ENCODE measurements at places on chromosomes 5 and 9.

DNA sequence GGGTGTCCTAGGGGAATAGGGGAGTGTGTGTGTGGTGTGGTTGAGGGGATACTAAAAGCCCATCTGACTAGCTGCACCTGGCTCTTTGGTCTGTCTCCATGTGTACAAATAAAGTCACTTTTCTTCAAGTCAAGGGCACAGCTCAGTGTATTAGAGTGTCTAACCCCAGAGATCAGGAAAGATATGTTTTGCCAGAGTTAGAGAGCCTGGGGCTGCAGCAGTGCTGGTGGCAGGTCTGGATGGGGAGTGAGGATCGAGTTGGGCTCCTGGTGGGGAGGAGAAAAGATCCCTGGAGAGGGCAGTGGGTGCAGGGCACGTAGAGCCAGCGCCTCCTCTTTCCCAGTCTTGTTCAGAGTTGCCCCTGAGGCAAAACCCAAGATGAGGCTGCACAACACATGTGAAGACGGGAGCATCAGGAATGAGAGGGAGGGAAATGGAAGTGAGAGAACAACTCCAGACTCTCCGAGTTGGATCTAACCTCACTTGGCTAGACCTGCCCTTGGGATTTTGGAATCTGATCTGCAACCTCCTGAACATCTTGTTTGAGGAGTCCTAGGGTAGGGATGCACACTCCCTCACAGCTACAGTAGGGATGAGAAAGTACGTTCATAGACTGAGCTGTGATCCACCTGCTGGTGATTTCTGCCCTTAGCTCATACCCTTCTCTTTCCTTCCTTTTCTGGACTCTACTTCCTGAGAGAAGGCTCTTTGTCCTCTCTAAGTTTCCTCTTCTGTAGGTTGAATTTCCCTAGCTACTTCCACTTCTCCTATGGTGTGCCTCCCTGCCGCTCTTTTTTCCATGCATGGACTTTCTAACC is 309.9 kb downstream of the ZSWIM6 start:
- no peak for DNase-seq

GRCh38 chr5:22926574-22926973 is 73.4 kb upstream of the CDH12 start:
- DNase-seq, result no peak

DNA sequence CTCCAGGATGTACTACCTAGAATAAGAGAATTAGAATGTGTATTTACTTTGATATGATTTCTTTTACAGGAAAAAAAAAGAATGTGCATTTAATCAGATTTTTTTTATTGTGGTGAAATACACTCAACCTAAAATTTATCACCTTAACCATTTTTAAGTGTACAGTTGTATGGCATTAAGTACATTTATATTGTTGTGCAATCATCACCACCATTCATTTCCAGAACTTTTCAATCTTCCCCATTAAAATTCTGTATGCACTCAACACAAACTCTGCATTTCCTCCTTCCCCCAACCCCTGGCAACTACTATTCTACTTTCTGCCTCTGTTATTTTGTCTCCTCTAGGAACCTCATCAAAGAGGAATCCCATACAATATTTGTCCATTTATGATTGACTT is 66.0 kb upstream of the APC start:
- DNase-seq, result no peak

DNA sequence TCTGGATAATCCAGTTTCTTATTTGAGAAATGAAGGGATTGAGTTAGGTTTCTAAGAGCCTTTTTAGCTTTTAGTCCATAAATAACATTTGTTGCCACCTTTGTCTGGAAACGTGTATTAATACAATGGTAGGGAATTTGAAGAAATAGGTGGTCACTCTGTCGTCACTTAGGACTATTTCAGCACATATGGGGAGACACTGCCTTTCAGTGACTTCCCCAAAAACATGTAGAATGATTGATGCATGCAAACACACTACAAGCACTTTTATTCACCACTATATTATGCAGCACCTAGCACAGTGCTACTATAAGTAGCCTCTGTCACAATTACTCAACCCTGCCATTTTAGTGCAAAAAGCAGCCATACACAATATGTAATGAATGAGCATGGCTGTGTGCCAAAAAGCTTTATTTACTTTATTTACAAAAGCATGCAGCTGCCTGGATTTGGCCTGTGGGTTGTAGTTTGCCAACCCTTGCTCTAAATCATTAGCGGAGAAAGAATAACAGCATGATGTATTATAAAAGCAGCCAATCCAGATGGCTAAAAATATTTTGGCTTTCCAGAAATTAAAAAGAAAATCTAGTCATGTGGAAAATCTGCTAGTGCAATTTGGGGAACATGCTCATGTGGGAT is 154.2 kb upstream of the HMHB1 start:
- no peak for DNase-seq

DNA sequence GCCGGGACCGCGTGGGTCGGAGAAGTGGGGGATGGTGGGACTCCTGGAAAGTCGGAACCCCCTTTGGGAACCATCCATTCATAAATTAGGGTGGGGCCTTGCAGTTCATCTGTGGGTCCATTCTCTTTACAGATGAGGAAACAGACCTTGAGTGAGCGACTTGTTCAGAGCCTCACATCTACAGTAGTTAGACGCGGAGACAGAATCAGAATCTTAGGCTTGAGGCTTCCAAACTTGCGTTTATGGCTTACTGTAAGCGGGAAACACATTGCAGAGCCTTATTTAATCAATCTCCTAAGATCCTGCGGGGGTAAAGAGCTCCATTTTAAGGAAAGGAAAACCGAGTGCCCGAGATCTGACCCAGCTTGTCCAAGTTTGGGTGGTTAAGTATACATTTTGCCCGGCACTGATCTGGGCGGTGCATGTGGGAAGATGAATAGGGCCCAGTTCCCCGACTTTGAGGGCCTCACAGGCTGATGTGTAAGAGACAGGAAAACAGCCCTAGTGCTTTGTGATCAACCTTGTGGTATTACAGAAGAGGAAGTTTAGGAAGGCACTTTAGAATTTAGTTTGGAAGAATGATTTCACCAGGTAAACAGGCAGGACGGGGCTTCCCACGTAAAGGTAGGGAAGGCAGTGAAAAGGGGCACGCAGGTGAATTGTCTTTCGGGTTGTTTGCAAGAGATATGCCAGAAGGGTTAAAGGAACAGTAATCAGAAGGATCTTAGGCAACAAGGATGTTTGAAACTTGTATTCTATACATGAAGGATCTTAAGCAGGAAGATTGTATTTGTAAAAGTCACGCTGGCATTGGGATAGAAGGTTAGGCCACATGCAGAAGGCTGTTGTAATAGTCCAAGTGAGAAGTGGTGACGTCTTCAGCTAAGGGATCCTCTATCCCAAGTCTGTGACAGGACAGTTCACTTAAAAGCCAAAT is 744 bp downstream of the TARS1 start:
- peak; percentile 17 for DNase-seq

- no peak for DNase-seq
Observed at GRCh38 chr9:38126730-38127129, 57.7 kb upstream of the SHB start.

- DNase-seq, result no peak
Observed at GRCh38 chr5:28810751-28811136, 1772.4 kb upstream of the CDH9 start.

DNA sequence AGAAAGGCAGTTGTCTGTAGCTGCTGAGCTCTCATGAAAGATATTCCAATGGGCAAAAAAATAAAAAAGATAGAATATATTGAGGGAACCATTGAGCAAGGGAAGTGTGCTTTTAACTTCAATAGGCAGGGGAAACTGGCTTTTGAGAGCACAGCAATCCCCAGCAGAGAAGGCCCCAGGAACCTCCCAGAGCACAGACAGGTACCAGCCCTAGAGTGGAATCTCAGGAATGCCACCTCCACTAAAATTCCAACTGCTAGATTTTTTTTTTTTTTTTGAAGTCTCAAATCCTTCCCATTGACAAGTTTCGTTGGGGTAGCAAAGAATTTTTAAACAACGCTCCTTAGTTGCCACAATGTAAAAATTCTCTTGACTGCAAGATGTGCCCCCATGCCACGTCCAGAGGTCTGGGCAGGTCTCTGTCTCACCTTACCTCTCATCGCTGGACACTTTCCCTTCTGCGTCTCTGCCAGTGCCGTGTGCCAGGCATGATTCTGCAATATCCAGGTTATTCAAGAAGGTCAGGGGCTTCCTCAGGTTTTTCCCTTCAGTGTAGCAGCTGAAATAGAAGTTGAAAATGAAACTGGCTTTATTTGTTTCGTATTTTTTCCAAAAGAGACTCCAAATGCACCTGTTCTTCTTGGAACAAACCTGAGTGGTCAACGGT is 64.2 kb upstream of the IRX1 start:
- DNase-seq, result no peak

DNA sequence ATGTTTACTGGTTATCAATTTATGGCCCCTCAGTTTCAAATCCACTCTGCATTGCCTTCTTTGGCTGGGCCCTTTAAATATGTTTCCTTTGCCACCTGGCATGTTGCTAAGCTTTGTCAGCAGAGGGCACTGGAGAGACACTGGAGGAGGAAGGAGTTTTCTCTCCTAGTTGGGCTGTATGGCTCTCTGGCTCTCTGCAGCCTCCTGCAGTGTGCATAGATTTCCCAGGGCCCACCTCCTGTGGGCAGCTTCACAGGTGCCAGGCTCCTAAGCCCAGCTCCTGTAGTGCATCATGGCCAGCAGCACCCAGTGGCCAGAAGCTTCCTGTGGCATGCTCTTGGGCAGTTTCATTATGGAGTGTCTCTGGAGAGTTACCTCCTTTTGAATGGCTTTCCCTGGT is 23.3 kb downstream of the CAVIN4 start:
- peak; percentile 14 for DNase-seq

DNA sequence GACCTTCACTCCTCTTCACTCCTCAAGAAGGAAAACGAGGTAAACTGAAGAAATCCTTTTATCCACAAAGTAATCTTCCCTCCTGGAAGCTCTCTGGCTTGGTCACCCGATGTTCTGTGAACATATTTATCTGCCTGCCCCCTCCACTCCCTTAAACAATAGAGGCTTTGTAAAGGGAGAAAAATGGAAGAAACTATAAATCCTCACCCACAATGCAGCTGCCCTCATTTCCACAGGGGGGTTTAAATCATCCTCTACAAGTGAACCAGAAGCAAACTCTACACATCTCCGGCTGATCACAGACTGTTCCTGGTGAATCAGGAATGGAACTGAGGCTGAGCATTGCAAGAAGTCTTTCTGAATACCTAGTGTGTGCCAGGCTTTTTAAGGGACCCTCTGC is 7.2 kb downstream of the INSYN2B start:
- DNase-seq, result no peak

DNA sequence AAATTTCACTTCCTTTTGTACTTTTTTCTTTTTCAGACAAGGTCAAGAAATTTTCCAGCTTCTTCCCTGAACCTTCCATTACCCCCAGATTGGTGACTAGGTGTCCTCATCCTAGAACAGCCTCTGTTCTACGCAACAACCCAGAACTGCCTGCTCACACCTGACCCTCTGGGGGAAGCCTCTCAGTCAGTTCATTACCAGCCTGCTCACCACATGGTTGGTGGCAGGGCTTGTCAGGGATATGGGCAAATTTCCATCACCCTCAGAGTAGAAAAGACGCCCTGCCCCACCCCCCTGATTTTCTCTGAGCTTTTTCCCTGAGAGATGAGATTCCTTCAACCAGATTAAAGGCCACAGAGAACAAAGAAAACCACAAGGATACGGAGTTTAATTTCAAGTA is 5.3 kb upstream of the CFAP95 start:
- DNase-seq, result no peak

DNA sequence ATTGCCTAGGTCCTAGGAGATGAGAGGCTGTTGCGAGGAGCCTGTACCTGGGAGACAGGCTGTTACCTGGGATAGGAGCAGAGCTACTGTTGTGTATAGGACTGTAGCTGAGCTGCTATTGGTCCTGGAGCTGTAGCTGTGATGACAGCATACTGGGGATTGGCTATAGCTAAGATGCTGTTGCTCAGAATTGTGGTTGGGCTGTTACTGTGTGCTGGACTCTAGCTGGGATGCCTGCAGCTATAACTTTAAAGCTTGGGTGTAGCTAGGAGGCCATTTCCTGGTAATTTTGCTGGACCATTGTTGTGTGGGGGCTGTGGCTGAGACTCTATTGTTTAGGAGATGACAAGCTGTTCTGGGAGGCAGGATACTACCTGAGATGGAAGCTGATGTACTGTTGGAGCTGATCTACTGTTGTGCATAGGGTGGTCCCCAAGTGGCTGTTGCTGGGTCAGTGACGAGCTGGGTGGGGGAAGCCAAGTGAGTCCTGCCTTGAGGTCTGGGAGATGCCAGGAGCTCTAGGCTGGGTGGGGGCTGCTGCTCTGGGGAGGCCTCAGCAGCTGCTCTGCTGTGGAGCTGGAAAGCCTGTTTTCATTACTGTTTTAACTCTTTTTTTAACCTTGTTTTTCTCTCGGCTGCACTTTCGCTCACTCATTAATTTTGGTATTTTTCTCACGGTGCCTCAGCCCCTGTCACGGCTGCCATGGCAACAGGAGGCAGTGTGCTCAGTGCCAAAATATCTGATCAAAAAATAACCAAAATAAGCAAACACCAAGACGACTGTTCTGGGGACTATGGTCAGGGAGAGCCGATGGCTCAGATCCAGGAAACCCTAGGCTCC is 3.0 kb upstream of the PCDH1 start:
- DNase-seq, result no peak

DNA sequence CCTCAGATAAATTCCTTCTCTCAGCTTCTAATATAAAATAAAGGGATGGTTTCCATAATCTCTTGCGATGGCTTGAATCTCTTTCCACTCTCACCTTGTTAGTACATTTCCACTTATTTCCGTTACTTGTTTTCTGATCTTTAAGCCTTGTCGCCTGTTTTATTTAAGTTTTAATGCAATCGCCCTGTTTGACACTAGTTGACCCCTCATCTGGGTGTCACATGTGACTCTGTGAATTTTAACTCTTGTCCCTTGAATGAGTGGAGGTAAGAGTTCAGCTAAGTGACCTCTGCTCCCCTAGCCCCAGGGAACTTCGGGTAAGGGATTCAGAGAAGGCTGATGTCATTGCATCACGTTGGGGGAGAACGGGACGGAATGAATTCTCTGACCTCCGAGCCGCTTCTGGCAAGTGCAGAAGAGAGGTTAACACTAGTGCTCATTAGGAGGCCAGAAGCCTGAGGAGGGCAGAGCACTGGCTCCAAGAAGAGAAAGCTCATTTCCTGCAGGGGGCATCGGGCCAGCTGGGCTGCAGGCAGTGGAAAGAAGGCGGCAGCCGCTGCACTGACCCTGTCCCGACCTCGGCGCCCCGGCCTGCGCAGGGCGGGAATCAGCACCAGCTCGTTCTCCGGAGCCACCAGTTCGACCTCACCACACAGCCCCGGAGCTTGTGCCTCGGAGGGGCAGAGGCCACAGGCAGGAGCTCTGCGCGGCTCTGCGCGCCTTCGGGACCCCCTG is 569 bp downstream of the HINT2 start:
- no peak for DNase-seq
